T-cell (primary cell): ENCODE measurements at places on chromosomes 6 and 20. TPM values are rescaled to one million over a fixed set of nuclear protein-coding genes. Genes with fewer than 3 reads are reported as not detected.

The RAB32 gene
- total RNA-seq = 0.40 TPM

The CLVS2 gene
- total RNA-seq = not detected

The GCNT2 gene
- total RNA-seq = 3.4 TPM

The GINS1 gene
- total RNA-seq = 1.2 TPM

The FOXP4 gene
- 4.6 TPM for total RNA-seq

The PAX1 gene
- total RNA-seq = not detected

The SAMD3 gene
- 38.5 TPM for total RNA-seq

The MRPL14 gene
- 12.0 TPM for total RNA-seq

The NRSN1 gene
- not detected for total RNA-seq

The MANEA gene
- total RNA-seq = 8.6 TPM

The TDRD6 gene
- total RNA-seq = 0.20 TPM

The LRRN4 gene
- not detected for total RNA-seq

The TGM2 gene
- total RNA-seq = not detected

The JAG1 gene
- 1.1 TPM for total RNA-seq

The SYCP2 gene
- total RNA-seq = 3.3 TPM

The LPA gene
- 0.23 TPM for total RNA-seq

The MICAL1 gene
- total RNA-seq = 81.9 TPM

The ZC3H12D gene
- 107 TPM for total RNA-seq

The CDH4 gene
- total RNA-seq = 0.06 TPM

The CD40 gene
- 5.9 TPM for total RNA-seq

The PTK6 gene
- 0.15 TPM for total RNA-seq

The FKBP1C gene
- 0.35 TPM for total RNA-seq

The TRIM31 gene
- total RNA-seq = 0.44 TPM

The MTFR2 gene
- 1.3 TPM for total RNA-seq

The ADGRF5 gene
- 0.22 TPM for total RNA-seq

The SAYSD1 gene
- total RNA-seq = 19.2 TPM

The VSX1 gene
- not detected for total RNA-seq

The NKAPL gene
- total RNA-seq = not detected

The THBD gene
- 0.07 TPM for total RNA-seq

The TNFRSF6B gene
- total RNA-seq = 1.2 TPM
